ENCODE measurements at places on chromosomes 11 and 22.
A peak's percentile ranks its signal among the peaks of the same experiment; 100 is the strongest.

GRCh38 chr22:32531228-32531627, 56.6 kb downstream of the FBXO7 start:
- no peak for DNase-seq

DNA sequence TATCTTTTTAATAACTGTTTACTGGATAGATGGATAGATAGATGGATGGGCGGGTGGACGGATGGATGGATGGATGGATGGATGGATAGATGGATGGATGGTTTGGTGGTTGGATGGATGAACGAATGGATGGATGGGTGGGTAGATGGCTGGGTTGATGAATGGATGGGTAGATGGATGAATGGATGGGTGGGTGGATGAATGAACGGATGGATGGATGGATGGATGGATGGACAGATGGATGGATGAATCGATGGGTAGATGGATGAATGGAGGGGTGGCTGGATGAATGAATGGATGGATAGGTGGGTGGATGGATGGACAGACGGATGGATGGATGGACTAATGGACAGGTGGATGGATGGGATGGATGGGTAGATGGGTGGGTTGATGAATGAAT, 13.8 kb upstream of the SLC22A12 start:
- DNase-seq: no peak

GRCh38 chr11:64810891-64811272, 531 bp upstream of the MEN1 start:
- no peak for DNase-seq

DNA sequence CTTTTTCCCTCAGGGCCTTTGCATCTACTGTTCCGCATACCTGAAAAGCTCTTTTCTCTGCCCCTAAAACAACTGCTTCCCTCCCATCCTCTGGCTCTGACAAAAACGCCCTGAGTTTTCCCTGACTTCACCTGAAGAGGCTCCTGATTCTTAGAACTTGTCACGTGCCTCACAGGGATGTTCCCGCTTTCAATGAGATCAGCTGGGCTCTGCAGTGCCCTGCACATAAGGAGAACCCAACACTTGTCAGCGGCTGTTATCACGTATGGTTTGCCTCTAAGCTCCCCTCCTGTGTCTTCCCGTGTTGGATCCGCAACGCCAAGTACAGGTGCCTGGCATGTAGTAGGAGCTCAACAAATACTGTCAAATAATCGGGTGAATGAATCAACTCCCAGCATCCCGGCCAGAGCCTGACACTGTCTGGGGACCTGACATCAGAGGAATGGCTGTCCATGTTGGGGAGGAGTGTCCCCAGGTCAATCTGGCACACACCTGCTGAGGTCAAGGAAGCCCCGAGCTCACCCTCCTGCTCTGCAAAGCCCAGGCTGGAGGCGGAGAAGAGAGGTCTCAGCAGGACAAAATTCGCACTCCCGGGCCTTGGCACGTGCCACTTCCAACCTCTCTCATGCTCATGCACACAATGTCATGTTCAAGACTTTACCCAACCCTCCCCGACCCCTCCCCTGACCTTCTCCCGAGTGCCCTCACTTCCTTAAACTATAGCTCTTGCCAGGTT, 4.2 kb upstream of the GRK2 start:
- no peak for DNase-seq

DNA sequence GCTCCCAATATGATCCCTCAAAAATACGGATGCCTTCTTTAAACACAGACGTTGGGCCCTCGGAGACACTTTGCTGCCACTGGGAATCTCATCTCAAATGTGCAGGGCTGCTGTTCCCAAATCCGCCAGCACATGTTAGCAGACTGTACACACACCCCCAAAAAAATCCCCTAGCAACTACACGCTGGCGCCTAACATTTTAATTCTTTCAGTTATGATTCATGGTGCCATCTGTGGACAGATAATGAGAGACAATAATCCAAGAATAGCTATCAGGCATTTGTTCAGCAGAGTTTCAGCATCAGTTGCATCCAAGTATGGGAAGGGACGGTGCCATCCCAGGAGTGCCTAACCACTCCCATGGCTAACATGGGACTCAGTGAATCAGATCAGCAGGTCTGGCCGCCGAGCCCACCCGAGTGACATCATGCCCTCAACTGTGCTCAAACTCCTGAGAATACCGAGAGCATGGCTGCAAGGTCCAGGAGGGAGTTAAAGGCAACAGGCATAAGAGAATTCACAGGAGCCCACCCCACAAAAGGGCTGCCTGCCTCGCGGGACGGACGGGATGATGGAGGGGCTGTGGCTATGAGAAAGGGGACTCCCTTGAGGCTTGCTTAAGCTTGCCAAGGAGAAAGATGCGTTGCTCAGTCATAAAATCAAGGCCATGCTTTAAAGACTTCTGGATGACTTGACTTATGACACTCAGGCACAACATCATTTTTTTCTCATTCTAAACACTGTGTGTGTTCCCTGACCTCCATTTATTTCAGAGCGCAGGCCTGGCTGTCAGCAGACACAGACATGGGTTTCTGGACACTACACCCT, 337.0 kb downstream of the SHANK2 start:
- DNase-seq: no peak

- peak; percentile 41 for DNase-seq
These were observed 450 bp downstream of the ZBTB44 start for GRCh38 chr11:130314184-130314749.

DNA sequence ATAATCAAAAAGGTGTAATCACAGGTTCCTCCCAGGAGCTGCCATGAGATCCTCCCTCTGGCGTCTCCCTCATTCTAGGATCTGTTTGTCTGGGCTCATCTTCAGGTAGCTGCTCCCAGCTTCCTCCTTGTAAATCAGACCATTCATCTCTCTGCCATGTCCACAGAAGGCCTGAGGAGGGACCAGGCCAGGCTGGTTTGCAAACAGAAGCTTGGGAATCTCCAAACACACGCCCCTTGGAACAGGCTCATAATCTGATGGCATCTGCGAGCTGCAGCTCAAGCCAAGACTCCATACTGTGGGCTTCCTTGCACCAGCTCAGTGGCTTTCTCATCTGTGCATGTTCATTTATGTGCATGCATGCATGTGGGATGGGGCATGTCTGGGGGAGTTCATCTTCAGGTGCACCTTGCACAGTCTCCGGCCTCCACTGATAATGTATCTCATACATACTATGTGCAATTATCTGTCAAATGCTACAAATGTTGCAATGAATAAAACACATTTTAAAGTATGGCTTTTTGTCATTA, 134.9 kb downstream of the NXPE2 start:
- DNase-seq: no peak

DNA sequence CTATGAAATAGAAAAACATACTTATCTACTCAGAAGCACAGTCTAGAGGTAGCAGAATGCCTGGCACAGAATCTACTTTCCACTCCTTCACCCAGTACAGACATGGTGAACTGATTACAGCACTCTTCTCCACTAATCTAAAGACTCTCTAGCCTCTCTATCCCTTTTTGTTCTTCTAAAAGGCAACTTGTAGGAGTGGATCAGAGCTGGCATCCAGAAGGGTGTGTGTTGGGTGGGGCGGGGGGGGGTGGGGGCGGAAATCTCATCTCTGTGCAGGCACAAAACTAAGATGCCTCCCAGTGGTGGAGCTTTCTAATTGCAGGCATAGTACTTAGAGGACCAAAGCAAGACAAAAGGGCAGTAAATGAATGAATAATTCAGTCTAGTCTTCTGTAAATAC, 11.5 kb upstream of the EMID1 start:
- DNase-seq: no peak

GRCh38 chr22:45308957-45309421, 745 bp upstream of the FAM118A start:
- DNase-seq: no peak

DNA sequence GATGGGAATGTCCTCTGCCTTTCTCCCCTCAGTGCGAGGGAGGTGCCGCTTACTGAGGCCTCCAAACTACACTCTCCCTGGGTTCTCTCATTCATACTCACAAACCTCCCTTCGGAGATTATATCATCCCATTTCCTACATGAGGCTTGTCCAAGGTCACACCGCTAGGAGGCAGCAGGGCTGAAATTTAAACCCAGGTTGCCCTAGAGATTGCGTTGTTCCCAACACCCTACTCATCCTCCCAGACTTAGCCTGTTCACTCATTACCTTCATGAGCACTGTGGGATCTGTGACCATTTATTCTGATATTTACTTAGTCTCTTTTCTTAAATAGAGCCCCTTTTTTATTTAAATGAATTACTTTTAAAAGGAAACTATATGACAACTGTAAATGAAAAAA, 31.1 kb downstream of the SDHAF2 start:
- no peak for DNase-seq

DNA sequence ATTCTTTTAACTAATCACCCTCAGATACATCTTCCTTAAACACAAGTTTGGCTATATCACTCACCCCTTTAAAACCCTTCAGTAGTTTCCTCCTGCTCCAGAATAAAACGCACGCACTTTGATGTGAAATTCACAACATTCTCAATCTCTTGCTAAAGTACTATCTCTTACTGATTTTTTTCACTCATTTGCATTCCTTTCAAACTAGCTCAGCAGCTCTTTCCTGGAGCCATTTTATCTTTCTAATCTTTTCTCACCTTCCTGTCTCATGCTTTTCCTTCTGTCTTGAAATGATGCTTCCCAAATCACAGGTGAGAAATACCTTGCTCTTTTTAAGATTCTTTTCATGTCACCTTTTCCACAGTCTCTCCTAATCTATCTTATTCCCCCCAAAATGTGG, 1074.4 kb downstream of the DLG2 start:
- no peak for DNase-seq

DNA sequence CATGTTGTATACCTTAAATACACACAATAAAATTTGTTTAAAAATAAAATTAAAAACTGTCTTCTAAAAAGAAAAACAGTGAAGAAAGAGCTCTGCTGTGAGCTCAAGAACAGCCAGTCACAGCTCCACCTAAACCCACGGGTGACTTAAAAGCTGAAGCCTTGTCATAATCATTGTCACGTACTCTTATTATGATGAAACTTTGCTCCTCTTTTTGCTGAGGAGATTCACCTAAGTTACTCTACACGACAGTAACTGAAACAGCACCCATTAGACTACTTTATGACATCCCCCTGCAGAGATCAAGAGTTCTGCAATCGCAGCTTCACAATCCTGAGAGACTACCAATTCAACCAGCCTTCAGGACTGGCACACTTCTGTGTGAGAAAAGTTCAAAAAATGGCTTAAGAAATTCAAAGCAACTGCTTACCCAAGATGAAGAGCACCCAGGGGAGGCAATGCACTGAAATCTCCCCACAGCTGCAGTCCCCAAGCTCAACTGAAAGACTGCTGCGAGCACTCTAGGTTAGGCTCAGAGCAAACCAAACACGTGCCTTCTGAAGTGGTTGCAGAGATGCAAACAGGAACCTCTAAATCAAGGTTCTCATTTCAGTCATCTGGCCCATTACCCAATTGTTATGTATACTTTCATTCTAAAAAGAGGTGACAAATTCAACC, at the start of gene JAML:
JAML (minus strand) TSS at position 501 of the 678 bp plus-strand sequence. CDS start 10,145 bp downstream, outside the sequence.
- no peak for DNase-seq

DNA sequence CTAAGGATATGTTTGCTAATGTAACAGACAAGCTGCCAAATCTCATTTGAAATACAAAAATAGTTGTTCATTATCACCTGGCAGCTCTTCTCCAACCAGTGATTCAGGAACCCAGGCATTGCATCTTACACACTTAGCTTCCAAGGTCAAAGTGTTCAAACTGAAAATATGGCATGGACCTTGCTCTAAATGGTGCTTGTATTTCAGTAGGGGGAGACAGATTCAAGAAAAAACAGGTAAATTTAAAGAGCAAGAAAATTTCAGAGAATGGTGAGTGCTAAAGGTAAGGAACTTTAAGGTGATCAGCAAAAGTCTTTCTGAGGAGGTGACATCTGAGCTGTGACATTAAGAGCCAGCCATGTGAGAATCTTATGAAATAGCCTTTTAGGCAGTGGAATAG, 82.8 kb upstream of the E2F8 start:
- peak; percentile 15 for DNase-seq

- no peak for DNase-seq
These were observed at the start of gene MEI1 for GRCh38 chr22:41699264-41700107. TSS of gene MEI1 (plus strand) at chr22:41699503. CDS start at chr22:41699539, 36 bp downstream.

Measured in HCEC 1CT (cell line).